HEK293T (cell line): ENCODE measurements at places on chromosomes 5 and 9.

- no peak for DNase-seq
These were observed 117.3 kb upstream of the FGF10 start for GRCh38 chr5:44506561-44506960.

DNA sequence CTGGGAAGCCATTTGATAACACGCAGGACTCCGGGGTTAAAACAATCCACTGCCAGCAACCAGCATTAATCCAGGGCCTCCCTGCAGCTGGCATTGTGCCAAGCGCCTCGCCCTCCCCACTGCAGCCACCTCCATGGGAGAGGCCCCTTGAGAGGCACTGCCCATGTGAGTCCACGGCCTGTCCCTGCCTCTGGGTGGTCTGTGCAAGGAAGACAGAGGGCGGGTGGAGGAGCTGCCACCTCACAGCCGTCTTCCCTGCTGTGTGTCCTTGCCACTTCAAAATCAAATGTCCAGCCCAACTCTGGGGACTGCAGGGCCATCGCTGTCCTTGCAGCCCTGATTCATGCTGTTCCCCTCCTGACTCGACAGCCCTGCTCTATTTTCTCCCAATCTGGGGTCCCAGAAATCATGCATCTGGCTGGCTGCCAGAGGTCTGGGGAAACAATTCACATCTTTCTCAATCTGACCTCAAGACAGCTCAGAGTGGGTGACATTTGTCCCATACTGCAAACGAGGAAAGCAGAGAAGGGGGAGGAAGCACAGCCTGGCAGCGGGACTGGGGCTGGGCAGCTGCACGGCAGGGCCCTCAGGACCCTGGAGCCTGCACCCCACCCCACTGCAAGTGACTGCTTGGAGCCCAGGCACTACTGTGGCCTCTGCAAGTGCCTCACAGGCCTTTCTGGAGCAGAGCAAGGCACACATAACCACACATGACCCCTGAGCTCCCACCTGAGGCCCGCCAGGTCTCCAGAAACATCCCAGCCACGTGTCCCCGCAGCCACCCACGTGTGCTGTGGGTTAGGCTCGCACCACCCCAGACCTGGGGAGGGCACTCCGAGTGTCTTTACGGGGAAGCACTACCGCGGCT is 15.7 kb downstream of the BRD3OS start:
- DNase-seq = no peak

DNA sequence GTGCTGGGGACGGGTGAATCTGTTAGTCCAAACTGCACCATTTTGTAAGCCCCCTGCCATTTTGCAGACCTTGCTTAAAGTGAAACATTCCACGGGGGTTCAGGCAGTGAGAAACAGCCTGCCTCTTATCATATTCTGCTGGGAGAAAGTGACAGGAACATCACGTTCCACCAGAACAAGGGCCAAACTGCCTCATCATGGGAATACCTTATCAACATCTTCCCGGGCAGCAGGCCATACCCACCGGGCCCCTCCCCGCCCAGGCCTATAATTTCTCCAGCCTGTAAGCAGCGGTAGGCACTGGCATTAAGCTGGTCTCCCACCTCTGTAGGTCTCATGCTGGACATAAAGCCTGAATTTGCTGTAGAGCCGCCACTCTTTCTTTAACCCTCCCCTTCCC is 1.5 kb upstream of the CFAP77 start:
- no peak for DNase-seq

GRCh38 chr5:138459311-138459933 is 5.9 kb upstream of the EGR1 start:
- no peak for DNase-seq

DNA sequence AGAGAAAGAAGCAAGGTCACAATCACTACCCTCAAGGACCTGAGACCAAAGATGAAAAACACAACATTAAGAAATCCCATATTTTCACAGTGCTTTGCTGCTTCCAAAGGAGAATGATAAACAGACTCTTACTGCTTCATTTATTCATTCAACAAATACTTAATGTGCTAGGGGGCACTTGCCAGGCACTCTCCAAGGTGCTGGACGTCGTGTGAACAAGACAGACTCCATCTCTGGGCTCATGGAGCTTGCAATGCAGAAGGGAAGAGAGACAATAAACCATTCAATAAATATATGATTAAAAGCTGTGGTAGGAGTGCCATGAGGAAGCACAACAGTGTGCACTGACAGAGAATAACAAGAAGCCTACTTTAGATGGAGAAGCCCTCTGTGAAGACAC is 327.7 kb downstream of the CDK5RAP2 start:
- DNase-seq = no peak

DNA sequence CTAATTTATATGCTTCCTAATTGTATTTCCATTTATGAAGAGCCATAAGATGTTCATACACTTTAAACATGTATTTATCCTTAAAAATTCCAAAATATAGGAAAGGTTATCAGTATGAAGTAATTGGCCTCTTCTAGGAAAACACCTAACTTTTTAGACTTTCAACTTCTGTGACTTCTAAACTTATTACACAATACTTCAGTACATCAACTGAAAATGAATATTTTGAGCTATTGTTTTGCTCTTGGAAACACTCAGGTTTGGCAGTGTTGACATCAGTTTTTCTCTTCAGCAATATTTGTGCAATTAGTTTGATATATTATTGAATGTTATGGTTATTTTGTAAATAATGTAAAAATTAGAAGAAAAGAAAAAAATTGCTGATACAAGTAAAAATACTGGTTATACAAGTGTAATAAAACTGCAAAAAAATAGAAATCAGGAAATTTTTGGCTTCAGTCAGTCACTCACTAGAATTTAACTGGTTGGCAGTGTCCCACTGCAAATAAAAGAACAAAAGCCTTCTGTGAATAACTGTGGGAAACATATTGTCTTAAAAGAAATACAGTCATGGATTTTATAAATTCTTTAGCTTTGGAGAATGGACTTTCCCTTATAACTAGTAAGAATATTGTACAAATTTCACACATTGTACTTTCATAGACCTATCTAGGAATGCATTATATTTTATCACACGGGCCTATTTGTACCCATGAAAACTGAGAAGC is 635.9 kb downstream of the TLE1 start:
- DNase-seq = no peak

DNA sequence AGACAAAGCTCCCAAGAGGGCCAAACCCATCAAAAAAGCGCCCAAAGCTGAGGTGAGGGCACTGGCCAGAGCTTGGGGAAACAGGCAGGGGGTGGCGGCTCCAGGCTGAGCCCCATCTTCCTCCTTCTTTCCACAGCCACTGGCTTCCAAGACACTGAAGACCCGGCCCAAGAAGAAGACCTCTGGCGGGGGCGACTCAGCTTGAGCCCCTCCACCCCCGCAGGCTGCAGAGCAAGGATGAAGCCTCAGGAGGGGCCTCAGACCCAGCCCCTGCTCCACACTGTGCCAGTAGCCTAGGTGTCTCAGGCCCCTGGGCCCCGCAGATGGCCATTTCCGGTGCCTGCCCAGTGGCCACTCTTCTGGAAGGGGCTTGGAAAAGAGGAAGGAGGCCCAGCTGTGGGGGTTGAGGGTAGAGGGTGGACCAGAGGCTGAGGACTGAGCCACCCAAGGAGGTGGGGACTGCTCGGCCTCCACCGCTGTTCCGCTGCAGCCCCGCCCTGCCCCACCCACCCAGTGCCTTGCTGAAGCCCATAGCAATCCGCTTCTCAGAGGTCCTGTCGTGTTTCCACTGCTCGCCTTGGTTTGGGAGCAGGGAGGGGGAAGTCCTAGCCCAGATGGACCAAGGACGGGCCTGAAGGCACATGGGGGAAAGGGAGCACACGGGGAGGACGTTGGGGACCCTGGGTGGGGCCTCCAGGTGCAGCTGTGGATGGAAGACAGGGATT is 6.9 kb downstream of the REEP2 start:
- DNase-seq = no peak

GRCh38 chr5:110045158-110045557 is 355.4 kb downstream of the MAN2A1 start:
- no peak for DNase-seq

DNA sequence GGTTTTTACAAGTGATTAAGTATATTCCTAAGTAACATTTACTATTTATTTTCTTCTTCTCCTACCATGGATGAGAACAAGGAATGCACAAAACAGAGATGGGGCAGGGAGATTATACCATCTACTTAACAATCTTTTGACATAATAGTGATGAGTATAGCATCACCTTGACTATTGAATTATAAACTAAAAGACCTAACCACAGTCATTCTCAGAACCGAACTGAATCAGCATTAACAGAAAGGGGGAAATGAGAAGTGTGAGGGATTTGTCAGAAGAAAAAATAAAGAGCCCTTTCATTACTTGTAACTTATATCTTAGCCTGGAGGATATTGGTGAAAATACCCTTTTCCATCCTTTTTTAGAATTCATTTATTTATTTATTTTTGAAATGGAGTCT is 21.9 kb downstream of the OR2Y1 start:
- no peak for DNase-seq

DNA sequence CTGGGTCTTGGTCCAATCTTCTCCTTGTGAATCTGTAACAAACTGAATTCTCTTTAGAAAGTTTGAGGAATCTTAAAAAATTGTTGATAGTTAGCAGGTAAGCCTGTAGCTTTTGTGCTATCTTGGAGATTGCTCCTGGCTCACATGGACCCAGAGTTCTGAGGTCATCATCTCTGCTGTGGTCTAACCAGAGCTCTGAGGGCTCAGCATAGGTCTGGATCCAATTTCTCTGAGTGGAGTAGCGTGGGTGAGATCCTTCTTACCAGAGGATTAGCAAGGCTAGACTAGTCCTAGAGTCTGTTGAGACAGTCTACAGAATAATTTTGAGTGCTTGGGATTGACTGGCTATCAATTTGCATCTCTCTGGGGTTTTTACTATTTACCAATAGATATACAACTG is 60.5 kb upstream of the IL6ST start:
- DNase-seq = no peak

- DNase-seq = no peak
These were observed 65.2 kb upstream of the UBAC1 start for GRCh38 chr9:136026266-136026942.

DNA sequence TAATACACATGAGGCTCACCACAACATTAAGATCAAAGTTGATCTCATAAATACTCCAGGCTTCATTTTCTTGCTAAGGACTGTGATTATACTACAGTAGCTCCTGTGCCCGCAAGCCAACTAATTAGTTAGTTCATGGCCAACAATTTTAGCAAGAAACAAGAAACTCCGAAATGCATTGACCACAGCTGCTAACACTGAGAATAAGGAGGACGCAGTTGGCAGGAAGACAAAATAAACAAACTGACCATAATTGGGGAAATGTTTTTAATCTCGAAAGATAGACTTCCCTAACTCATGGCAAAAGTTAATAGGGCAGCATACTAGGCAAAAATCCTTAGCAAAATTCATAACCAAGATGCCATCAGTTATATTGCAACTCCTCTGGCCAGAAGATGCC is 115.5 kb upstream of the SPEF2 start:
- DNase-seq = no peak
